HCEC 1CT (cell line): ENCODE measurements at places on chromosomes 7 and 10.
A peak's percentile ranks its signal among the peaks of the same experiment; 100 is the strongest.

- DNase-seq: no peak
These were observed 430.7 kb downstream of the DPP6 start for GRCh38 chr7:154482863-154483262.

DNA sequence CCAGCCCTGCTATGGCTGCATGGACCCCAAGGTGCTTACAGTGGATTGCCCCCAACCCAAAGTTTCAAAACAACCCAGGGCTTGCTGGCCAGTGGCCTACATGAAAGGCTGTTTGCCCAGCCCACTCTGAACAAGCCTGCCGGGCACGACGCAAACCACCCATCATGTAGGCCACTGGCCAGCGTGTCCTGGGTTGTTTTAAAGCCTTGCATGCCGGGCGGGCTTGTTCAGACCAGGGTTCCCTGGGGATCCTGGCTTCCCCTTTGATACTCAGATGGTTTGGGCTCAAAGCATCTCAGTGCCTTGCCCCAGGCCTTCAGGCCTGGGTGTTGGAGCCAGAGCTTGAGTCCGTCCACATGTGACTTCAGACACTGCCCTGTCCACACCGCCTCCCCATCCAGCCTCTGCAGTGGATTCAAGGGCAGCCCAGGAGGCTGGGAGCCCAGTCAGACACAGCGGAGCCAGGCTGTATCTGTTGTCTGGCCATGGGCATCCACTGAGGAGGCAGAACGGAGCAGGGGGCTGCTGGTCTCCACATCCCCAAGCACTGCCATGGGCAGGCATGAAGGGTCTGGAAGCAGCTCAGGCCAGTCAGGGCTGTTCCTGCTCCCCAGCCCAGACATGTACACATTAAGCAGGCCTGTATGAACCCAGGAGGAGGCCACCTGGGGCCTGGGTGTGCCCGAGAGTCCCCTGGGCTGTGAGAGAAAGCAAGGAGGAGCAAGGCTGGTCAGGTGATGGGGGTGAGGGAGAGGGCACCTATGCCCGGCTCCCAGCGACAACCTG lies 4.0 kb upstream of the ADIRF start:
- no peak for DNase-seq

- peak; percentile 79 for DNase-seq
These were observed 59.8 kb upstream of the ZNRF2 start for GRCh38 chr7:30224511-30225062.

GRCh38 chr10:29618341-29619171 lies 16.2 kb downstream of the SVIL start:
- DNase-seq: no peak

DNA sequence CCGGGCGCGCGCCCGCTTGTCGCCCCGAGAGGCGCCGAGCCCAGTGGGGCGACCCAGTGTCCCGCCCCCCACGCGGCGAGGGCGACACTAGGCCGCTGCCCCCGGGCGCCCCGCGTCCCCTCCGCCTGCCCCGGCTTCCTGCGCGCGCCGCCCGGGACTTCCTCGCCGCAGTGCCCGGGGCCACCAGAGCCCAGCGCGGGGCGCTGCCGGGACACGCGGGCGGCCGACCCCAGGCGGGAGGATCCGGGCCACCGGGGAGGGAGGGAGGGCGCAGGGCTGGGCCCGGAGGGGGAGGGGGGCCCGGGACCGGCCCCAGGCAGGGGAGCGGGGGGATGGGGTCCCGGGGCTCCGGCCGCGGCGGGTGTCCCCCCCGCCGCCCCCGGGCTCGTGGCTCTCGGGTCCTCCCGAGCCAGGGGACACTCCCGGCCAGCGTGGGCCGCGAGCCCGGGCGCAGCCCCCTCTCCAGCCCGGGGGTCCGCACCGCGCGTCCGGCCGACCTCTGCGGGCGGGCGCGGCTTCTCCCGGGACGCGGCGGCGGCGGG lies 435 bp upstream of the PWWP2B start:
- DNase-seq: peak; percentile 44

- DNase-seq: no peak
These were observed 1.1 kb upstream of the TFAM start for GRCh38 chr10:58384095-58384494.

GRCh38 chr10:131816941-131817700 lies 83.7 kb upstream of the PPP2R2D start:
- DNase-seq: no peak

DNA sequence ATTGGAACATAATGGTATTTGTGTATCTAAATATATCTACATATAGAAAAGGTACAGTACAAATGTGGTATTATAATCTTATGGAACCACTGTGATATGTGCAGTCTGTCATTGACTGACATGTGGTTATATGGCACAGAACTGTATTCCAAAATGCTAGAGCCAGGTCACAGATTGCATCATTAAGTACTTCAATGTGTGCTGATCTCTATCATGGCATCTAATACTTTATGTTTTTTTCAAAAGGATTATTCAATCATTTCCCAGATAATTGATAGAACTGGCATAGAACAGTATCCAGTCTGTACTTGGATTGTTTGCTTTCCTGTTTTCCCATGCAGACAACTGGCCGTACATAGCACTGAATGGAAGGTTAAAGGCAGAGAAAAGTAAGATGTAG lies 662.7 kb downstream of the PARD3 start:
- no peak for DNase-seq
